ENCODE measurements at places on chromosomes 5 and 9.

DNA sequence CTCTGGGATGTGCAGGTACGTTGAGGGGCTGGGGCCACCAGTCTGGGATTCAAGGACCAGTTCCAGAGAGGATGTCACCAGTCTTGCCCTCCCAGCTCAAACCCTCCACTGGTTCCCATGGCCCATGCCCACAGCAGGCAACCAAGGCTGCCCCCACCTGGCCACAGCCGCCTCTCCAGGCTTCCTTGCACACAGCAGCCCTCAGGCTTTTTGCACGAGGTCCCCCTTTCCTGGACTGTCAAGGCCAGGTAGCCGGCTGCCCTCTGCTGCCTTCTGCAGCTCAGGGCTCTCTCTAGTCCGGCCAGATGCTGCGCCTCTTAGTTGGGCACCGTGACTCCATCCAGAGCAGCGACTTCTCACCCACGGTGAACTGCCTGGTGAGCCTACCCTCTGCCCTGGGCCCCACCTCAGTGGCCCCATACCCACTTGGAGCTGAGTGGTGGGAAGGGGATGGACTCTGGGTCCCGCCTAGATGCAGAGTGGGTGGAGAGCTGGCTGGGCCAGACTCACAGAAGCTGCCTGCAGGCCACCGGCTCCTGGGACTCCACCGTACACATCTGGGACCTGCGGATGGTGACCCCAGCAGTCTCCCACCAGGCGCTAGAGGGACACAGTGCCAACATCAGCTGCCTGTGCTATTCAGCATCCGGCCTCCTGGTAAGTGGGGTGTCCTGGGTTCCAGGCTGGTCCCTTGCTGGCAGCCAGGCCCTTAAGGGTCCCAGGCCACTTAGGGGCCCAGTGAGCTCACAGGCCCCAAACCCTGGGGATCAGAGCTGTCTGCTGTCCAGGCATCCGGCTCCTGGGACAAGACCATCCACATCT lies 2.9 kb downstream of the WDR38 start:
- no peak for DNase-seq

DNA sequence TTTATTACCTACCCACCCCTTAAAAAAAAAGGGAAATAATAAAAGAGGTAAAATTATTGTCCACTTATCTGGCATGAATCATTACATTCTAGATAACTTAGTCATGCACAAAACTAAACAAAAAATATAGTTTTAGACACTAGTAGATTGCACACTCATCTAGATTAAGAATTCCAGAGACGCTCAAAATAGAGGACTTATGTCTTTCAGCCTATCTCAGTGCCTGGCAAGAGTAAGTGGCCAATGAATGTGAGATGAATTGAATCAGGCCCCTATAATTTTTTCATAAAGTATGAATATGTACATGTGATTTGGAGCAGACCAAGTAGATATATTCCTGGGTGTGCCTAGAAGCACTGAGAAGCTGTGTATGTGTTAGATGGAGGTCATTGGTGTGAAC lies 2.0 kb upstream of the RXFP3 start:
- DNase-seq, result no peak

GRCh38 chr5:176748967-176749935 lies 61.1 kb upstream of the UNC5A start:
- DNase-seq, result no peak

DNA sequence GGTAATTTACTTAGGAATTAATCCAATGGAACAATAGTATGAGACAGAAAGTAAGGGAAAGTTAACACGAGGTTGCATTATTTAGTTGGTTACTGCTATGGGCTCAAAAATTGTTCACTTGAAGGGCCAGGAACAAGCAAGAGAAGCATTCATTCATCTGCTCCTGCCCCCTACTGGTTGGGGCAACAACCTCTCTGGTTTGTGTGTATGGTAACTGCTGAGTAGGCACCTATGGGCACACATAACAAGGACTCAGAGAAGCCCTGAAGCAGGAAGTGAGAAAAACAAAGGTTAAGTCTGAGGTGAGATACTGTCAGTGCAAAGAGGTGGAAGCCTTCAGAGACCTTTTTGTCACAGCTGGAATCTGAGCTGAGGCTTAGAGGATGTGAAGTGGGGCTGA lies 34.4 kb upstream of the RANBP6 start:
- no peak for DNase-seq

GRCh38 chr9:117458066-117458465 lies 43.2 kb upstream of the ASTN2 start:
- no peak for DNase-seq

- peak; percentile 85 for DNase-seq
Measured at GRCh38 chr5:177006265-177006972, at the start of gene UIMC1. UIMC1 (minus strand) TSS chr5:177006779; CDS start chr5:176982615, 24,164 bp downstream.

DNA sequence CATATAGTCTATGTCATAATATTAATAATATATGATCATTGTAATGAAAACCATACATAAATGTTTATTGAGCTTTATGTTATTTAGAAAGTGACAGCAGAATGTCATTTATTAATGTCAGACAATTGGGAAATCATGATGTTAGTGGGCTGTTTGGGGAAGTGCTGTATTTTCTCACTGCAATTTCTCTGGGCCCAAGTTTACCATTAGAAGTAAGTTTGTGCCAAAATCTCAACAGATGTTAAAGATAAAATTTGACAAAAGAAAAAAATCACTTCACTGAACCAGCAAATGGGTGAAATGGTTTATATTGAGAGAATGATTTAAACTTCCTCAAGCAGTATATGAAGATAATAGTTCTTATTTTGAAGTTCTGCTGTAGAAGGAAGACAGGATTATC lies 433.2 kb upstream of the SMARCA2 start:
- no peak for DNase-seq

DNA sequence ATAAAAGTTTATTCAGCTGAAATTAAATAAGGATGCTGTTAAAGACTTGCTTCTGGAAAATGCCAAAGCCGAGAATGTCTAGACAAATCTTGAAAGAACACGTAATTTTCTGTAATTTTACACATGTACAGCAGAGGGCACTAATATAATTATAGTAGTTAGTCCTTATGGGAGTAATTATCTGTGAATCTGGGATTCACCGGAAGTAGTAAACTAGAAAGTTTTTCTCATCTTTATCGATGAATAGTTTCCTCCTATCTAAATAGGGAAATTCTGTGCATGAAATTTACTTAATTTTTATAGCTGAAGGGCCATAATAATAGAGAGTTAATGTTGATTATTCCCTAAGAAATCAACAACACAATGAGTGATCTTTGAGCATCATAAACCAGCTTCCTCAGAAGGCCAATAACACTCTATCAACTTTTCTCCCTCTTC lies 18.4 kb upstream of the CNTLN start:
- DNase-seq, result no peak

- no peak for DNase-seq
Measured at GRCh38 chr5:80437326-80437725, 29.5 kb downstream of the ZFYVE16 start.

GRCh38 chr5:148957591-148958202 lies 105.2 kb downstream of the SH3TC2 start:
- DNase-seq, result no peak

GRCh38 chr9:21801683-21802417 lies 586 bp upstream of the MTAP start:
- DNase-seq, result no peak

DNA sequence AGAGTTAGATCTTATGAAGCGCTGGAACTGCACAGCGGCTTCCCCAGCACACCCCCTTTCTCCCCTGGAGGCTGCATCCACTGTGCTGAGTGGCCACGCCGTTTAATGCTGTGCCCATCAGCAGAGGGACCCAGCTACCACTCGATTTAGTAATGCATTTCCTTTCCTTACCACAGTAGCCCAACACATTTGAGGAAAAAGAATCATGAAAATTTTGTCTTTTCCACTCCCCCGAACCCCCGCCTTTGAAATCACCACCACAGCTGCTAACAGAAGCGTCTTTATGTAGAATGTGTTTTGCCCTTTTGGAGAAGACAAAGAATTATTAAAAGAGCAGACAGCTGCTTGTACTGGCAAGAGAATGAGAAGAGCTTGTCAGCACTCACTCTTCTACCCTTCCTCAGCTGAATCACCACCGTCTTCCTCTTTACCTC lies 73.2 kb downstream of the ACER2 start:
- DNase-seq, result no peak

- no peak for DNase-seq
Measured at GRCh38 chr5:168152660-168153059, 138.8 kb upstream of the WWC1 start.

DNA sequence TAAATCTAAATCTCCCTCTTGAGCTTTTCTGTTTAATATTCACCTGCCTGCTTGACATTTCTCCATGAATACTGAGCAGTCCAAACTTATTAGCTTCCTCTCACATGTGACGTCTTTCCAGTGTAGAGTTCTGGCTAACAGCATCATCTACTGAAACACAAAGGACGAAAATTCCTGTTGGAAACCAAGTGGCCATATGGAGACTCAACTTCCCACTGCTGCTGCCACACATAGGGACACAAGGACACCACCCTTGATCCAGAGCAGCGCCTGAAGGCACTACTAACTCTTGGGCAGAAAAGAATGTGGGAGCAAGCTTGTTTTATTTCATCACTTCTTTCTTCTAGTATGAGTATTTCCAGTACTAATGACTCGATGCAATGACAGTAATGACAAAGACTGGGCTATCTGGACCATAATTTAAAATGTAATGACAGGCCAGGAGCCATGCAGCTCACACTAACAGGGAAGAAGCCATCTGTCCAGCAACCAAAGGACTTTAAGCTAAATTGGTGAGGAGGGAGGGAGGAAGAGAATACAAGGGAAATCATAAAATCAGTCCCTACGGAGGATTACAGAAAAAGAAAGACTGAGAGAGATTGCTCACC lies 19.2 kb downstream of the RNF130 start:
- DNase-seq, result no peak

- DNase-seq, result no peak
Measured at GRCh38 chr9:91122755-91123154, 239.0 kb downstream of the AUH start.

DNA sequence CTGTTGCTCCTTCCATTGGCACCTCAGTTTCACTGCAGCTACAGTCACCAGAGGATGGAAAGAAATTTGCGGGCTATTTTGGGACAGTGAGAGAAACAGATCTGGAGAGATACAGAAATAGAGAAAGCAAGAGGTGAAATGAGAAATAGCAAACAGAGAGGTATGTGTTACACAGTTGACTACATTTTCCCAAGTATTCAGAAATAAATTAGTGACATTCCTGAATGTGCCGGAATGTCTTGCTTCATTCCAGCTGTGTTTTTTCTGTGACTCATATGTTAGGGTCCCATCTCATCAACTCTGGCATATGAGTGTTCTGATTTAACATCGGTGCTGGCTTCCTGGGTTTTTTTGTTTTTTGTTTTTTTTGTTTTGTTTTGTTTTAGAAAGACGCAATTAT lies 63.8 kb upstream of the ZNF462 start:
- no peak for DNase-seq

DNA sequence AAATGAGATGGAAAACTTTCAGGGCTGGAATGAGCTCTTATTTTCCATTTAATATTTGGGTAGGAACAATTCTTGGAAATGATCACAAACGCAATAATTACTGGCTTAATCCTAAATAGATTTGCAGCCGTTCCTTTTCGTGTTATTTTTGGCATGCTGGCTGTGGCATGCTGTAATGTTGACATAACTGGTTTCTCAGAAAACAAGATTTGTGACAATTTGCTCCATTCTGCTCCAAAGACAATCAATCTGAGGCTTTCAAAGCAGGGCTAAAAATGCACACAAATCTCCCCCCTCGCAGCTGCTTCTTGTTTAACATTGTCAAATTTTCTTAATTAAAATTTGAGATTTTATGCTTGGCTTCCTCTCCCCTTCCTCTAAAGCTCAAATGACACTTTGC lies 151.2 kb downstream of the TTC39B start:
- DNase-seq, result no peak

GRCh38 chr5:16538006-16538405 lies 72.4 kb upstream of the ZNF622 start:
- DNase-seq, result no peak

GRCh38 chr9:120579139-120580050 lies 572 bp downstream of the CDK5RAP2 start:
- no peak for DNase-seq

- DNase-seq, result no peak
Measured at GRCh38 chr9:115715666-115716065, 437.9 kb upstream of the PAPPA start.

DNA sequence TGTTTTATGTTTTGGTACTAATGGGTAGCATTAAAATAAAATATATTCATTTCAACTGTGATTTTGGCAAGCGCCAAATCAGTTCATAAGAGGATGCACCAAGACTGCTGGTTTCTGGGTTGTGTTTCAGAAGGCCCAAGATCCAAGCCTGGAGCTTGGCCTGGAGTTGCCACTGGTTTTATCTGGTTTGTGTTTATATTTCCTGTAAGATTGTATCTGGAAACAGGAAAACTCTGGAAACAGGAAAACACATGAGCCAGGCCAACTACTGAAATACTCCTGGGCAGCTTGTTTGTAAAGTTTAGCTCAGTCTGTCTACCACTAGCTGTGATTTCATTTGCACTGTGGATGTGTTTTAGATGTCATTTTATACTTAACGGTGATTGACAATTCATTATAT lies 5.5 kb downstream of the FSTL4 start:
- DNase-seq, result no peak

GRCh38 chr5:68657055-68657961 lies 436.5 kb upstream of the SLC30A5 start:
- no peak for DNase-seq

DNA sequence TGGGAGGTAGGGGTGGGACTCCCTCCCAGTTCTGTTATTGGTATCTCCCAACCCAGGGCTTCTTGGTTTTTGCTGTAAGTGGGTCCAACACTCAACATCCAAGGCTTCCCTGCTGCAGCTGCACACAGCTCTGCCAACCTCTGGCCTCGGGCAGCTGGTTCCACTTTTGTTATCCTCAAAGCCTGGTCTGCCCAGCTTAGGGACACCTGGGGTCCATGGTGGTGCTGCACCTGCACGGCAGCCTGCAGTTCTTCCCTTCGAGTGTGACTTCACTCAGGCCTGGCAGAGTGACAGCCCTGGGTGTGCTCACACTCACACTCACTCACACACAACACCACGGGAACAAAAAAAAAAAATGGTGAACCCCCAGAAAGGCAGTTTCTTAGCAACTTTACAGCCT lies 15.3 kb upstream of the SAP30L start:
- no peak for DNase-seq

- no peak for DNase-seq
Measured at GRCh38 chr5:27437594-27438200, 399.3 kb upstream of the CDH9 start.

- no peak for DNase-seq
Measured at GRCh38 chr9:38130724-38131123, 61.7 kb upstream of the SHB start.

DNA sequence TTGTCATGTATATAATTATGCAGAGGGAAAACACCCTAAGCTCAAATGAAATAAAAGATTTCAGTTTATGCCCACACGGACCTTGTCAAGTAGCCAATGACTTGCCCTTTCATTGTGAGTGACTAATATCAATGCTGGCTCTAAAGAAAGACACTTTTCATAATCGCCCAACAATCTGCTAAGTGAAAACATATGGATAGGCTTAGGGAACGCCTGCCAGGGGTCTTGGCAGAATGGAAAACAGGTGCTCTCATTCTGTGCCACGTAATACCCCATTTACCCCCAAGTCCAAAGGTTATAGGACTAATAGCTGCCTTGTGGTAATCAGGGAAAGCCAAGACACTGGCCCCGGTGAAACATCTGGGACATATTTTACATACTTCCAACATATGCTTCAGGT lies 157.7 kb downstream of the SLF1 start:
- no peak for DNase-seq

GRCh38 chr5:68631884-68632283 lies 416.3 kb downstream of the PIK3R1 start:
- DNase-seq, result no peak

- no peak for DNase-seq
Measured at GRCh38 chr5:178502401-178503100, 87.6 kb downstream of the COL23A1 start.

Data from activated naive CD8-positive, alpha-beta T cell treated with anti-CD3 and anti-CD28 coated beads, Interleukin-2, amount 50 U/mL, for 16 hours (primary cell).